ENCODE measurements at places on chromosomes 2 and 18.

GRCh38 chr2:169767243-169767888 lies 31.3 kb upstream of the SSB start:
- peak; percentile 24 for DNase-seq

GRCh38 chr2:208182835-208183234 lies 7.0 kb downstream of the C2orf80 start:
- no peak for DNase-seq

DNA sequence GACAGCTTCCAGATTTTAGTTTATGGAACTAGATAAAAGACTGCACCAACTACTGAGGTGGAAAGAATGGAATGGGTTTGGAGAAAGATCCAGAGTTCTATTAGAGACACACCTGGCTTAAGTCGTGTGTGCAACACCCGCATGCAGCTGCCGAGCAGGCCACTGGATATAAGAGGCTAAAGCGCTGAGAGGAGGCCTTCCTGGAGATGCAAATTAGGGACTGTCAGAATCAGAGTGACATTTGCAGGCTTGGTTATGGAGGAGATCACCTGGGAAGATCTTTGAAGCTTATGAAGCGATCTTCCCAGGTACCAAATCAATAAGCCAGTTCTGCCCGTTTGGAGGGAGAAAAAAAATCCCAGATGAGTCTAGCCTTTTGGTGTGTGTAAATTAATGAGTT lies 30.4 kb upstream of the KLHL29 start:
- no peak for DNase-seq

DNA sequence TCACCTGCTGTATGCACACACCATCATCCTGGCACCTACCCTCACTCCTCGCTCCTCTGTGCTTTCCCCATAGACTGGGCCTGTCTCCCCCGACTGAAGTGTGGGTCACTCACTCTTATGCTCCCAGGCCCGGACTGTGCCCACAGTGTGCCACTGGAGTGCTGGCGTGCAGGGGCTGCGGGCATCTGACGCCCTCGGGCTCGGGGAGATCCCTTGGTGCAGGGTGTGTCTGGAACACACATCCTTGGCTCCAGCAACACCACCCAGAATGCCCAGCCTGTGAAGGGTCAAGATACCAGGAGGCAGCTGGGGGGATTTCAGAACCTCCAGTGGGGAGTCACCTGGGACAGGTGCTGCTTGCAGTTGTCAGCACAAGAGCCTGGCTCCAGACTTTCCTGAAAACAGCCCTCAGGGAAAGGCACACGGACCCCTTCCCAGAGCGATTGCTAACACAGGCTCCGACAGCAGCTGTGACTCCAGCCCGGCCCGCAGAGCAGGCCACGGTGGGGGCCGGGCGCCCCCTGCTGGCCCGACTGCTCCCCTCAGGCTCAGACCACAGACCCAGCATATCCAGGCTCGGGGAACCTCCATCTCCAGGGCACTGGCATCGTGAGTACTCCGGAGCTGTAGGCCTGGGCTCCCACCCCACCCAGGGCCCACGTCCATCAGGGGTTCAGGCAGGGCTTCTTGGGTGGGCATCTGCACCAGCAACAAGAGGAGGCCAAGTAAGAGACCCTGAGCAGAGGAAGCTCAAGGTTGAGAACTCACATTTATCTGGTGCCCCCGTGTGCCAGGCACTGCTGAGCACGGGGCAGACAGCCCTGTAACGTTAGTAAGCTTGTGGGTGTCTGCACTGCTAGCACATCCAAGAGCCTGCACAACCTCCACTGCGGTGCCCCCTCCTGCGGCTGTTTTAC lies 8.6 kb downstream of the HS1BP3 start:
- peak; percentile 26 for DNase-seq

DNA sequence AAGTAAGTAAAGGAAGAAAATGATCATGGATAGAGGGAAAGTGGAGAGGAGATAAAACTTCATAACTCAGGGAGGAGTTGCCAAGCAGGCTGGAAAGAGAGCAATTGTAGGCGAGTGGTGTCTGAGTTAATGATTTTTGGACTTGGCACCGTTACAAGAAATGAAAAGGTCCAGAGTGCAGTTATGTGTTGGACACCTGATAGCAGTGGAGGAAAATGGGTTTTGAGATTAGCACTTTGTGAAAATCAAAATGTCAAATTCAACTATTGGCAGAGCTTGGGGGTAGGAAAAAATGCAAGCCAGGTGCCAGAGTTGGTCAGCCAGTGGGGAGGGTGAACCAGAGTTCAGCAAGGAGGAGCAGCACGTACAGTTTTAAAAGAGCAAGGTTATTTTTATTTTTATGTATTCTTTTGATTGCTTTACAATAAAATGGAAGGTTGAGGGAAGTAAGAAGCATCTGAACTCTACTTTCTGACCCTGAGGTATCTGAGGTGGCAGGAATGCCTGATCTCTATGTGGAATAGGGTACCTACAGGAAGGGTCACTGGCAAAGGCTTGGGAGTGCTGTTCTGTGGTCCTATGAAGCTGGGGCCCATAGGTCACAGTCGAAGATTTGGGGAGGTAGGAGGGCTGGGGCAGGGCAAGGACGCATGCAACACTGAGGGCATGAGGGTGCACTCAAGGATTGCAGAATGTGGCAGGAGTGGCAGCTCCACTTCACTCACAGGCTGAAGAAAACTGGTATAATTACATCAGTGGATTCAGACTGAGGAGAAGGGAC lies 127.5 kb downstream of the CD8B2 start:
- DNase-seq: no peak

- no peak for DNase-seq
Observed at GRCh38 chr2:144824306-144825080, 304.6 kb upstream of the ZEB2 start.

DNA sequence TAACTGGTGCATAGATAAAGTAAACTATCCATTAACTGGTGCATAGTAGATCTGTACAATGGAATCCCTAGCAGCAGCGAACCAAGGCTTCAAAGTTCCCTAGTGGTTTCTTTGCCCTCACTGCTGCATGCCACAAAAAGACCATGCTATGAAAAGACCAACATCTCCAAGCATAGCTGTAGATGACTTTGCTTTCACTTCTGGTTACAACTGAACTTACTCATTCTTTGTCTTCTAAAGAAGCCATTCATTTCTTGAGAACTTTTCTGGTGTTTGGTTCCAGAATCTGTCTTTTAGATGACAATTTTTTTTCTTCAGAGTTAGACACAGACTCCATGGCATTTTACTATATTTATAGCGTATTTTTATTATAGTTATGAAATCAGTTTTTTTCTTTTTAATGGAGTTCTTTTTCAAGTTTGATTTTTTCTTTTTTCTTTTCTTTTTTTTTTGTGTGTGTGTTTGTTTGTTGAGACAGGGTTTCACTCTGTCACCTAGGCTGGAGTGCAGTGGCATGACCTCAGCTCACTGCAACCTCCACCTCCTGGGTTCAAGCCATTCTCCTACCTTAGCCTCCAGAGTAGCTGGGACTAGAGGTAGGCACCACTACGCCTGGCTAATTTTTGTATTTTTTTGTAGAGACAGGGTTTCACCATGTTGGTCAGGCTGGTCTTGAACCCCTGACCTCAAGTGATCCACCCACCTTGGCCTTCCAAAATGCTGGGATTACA lies 63.6 kb downstream of the SLC35F5 start:
- DNase-seq: peak; percentile 14

- DNase-seq: no peak
Observed at GRCh38 chr2:216149741-216150140, 40.6 kb downstream of the XRCC5 start.

- DNase-seq: no peak
Observed at GRCh38 chr2:231204581-231204980, 6.2 kb downstream of the ARMC9 start.

GRCh38 chr2:138841459-138841858 lies 61.3 kb upstream of the NXPH2 start:
- DNase-seq: no peak
